CD4-positive, CD25-positive, alpha-beta regulatory T cell (primary cell): ENCODE measurements at places on chromosomes 5 and 9. TPM values are rescaled to one million over a fixed set of nuclear protein-coding genes. Genes with fewer than 3 reads are reported as not detected.

The EIF4E1B gene
- total RNA-seq: not detected

The PLCXD3 gene
- total RNA-seq: not detected

The PCDHAC2 gene
- total RNA-seq: not detected

The CDC25C gene
- total RNA-seq: 0.37 TPM

The KIF4B gene
- not detected for total RNA-seq

- H3K27me3 ChIP-seq: no peaks in the 10 kb centered on the region
- H3K36me3 ChIP-seq: no peaks in the 10 kb centered on the region
- no peaks in the 10 kb centered on the region for H3K4me1 ChIP-seq
- DNase-seq: no peak
- no peak overlapping the region for H3K27ac ChIP-seq
Measured at GRCh38 chr9:101727612-101728524, 10.6 kb downstream of the GRIN3A start.

DNA sequence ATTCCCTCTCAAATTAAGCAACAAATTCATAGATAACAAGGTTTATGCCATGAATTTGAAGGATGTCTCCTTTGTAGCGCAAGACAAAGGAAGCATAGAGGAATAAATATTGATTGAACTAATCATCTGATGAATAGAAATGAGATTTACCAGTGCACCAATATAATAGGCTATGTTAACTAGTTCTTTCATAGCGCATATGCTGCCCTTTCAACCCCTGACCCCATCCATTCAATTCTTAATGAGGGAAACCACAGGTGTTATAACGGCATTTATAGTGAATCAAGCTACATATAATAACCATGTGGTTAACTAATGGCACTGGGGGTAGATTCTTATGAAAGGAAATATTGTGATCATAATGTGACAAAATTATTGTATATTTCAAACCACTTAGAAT, 6.5 kb downstream of the RORB start:
- H3K36me3 ChIP-seq: no peaks in the 10 kb centered on the region
- H3K4me3 ChIP-seq: no peak overlapping the region
- no peak for DNase-seq
- peaks cover under 1% of the 10 kb centered on the region for H3K4me1 ChIP-seq
- H3K27me3 ChIP-seq: peaks cover 10% of the 10 kb centered on the region

DNA sequence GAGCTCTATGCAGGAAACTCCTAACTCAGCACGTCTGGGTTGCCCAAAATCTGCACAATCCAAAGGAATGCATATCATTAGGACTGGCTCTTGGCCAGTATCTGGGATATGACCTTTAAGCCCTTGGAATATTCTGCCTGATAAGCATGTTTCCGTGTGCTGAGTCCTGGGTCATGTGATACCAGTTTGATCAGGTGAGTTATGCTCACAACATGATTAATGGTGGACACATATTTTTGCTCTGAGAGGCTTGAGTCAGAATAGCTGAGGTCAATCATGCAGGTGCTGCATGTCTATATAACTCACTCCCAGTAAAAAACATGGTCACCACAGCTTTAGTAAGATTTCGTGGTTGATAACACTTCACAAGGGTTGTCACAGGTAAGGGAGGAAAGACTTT, 408.8 kb downstream of the YTHDC2 start:
- H3K27me3 ChIP-seq: no peaks in the 10 kb centered on the region
- no peaks in the 10 kb centered on the region for H3K36me3 ChIP-seq
- H3K27ac ChIP-seq: no peak overlapping the region
- H3K4me3 ChIP-seq: no peak overlapping the region
- no peak for DNase-seq

- no peaks in the 10 kb centered on the region for H3K4me1 ChIP-seq
- no peak overlapping the region for H3K4me3 ChIP-seq
- no peak for DNase-seq
Measured at GRCh38 chr5:84274585-84275468, 109.9 kb downstream of the EDIL3 start.

- H3K4me3 ChIP-seq: no peak overlapping the region
- H3K36me3 ChIP-seq: no peaks in the 10 kb centered on the region
- H3K27ac ChIP-seq: no peak overlapping the region
- H3K4me1 ChIP-seq: no peaks in the 10 kb centered on the region
- H3K27me3 ChIP-seq: no peaks in the 10 kb centered on the region
- no peak for DNase-seq
Measured at GRCh38 chr5:129051283-129051682, 43.3 kb upstream of the ISOC1 start.

DNA sequence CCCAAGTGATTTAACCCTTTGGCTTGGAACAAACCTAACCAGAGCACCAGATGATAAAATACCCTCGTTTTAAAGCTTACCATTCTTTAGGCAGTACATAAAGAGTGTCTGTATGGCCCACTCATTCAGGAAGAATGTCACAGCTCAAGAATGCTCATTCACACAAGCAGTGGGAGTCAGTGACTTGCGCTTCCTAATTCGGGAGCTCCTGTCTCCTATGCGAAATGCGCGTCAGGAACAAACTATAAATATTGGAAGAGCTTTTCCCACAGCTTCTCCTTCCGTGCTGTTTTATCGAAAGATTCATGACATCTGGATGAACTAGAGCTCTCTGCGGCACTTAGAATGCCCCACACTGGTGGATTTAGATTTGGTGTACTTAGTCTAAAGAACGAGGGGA, 66.6 kb downstream of the NTRK2 start:
- H3K27ac ChIP-seq: no peak overlapping the region
- H3K27me3 ChIP-seq: no peaks in the 10 kb centered on the region
- no peaks in the 10 kb centered on the region for H3K36me3 ChIP-seq
- no peaks in the 10 kb centered on the region for H3K4me1 ChIP-seq
- DNase-seq: no peak

- no peaks in the 10 kb centered on the region for H3K36me3 ChIP-seq
- DNase-seq: no peak
- H3K27ac ChIP-seq: no peak overlapping the region
- H3K27me3 ChIP-seq: peaks cover 8% of the 10 kb centered on the region
Measured at GRCh38 chr5:181203093-181203711, 1.8 kb downstream of the TRIM7 start.

- no peaks in the 10 kb centered on the region for H3K36me3 ChIP-seq
- no peak for DNase-seq
- H3K27me3 ChIP-seq: no peaks in the 10 kb centered on the region
Measured at GRCh38 chr5:110840347-110840960, 101.6 kb downstream of the SLC25A46 start.

- no peak overlapping the region for H3K4me3 ChIP-seq
- H3K4me1 ChIP-seq: no peaks in the 10 kb centered on the region
- H3K36me3 ChIP-seq: no peaks in the 10 kb centered on the region
- H3K27me3 ChIP-seq: peaks cover 3% of the 10 kb centered on the region
- no peak for DNase-seq
Measured at GRCh38 chr5:34480810-34481528, 175.2 kb upstream of the RAI14 start.

DNA sequence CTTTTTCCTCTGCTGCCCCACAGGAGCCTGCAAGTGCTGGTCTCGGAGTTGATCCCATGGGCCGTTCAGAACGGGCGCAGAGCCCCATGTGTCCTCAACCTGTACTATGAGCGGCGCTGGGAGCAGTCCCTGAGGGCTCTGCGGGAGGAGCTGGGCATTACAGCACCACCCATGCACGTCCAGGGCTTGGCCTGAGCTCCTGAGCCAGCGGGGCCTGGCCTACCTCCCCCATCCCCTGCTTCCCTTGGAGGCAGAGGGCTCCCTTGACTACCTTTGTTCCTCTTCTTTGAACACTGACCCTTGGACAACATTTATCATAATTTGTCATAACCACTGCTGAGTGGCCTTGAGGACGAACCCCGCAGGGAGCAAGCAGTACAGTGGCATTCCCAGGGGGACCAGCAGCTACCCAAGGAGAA, 6.9 kb upstream of the SLC27A4 start:
- no peak for DNase-seq
- H3K36me3 ChIP-seq: peaks cover 2% of the 10 kb centered on the region
- H3K4me3 ChIP-seq: no peak overlapping the region
- H3K27me3 ChIP-seq: no peaks in the 10 kb centered on the region
- H3K4me1 ChIP-seq: no peaks in the 10 kb centered on the region
- H3K27ac ChIP-seq: no peak overlapping the region

- no peaks in the 10 kb centered on the region for H3K4me1 ChIP-seq
- H3K27ac ChIP-seq: no peak overlapping the region
- H3K36me3 ChIP-seq: no peaks in the 10 kb centered on the region
- H3K27me3 ChIP-seq: no peaks in the 10 kb centered on the region
Measured at GRCh38 chr5:82538339-82539034, 260.3 kb upstream of the RPS23 start.
